ENCODE measurements at places on chromosomes 6 and 20. TPM values are rescaled to one million over a fixed set of nuclear protein-coding genes. Genes with fewer than 3 reads are reported as not detected.

DNA sequence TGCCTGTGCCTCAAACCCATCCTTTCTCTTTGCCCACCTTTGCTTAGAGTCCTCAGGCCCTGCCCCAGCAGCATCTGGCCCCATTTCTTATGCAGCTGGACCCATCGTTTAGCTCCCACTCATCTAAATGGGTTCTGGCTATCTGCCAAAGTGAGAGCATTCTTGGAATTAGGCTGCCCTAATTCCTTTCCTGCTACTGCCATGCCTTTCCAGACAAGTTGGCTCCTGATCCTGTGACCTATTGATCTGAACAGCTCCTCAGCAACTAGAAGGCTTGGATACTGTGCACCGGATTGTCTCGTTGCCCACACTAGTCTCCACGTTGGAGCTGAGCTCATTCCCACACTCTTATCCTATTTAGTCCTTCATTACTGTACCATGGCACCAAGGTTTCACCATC, 22.9 kb downstream of the DZANK1 start:
- H3K4me3 ChIP-seq: no peak overlapping the region
- no peaks in the 10 kb centered on the region for H3K27me3 ChIP-seq
- no peak overlapping the region for H3K27ac ChIP-seq
- H3K36me3 ChIP-seq: no peaks in the 10 kb centered on the region

Gene DEFB119
- total RNA-seq: not detected

Gene TRAPPC3L
- total RNA-seq: not detected

Gene VGLL2
- total RNA-seq: not detected

Gene HLA-DRA
- 0.89 TPM for total RNA-seq

DNA sequence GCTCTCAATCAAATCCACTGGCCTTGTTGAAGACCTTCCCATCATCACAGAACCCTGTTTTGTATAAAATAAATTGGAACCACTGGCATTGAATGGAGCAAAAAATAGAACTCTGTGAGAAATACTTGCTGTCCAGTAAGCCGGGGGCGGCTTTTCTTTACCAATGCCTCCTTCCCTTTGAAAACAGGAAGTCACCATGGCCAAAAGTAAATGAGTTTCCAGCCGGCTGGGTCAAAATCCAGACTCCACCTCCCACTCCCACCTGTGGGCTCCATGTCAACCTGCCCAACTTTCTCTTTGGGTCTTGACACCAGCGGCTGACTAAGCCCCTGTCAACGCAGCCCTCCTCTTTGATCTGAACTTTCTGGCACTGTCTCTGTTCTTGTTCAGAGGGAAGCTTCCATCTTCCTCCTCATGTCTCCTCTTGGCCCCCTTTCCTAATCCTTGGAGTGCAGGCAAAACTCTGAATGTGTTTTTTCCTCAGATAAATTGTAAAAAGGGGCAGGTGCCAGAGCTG, 95.2 kb downstream of the TFAP2C start:
- H3K36me3 ChIP-seq: no peaks in the 10 kb centered on the region
- no peaks in the 10 kb centered on the region for H3K27me3 ChIP-seq
- no peaks in the 10 kb centered on the region for H3K4me1 ChIP-seq
- no peak for DNase-seq
- H3K27ac ChIP-seq: no peak overlapping the region

- no peaks in the 10 kb centered on the region for H3K27me3 ChIP-seq
- DNase-seq: peak; percentile 59
- H3K4me1 ChIP-seq: peaks cover 10% of the 10 kb centered on the region
- H3K4me3 ChIP-seq: peak overlapping the region; percentile 76
Observed at GRCh38 chr20:62064770-62065673, 659 bp downstream of the TAF4 start.

- no peak overlapping the region for H3K4me3 ChIP-seq
- peaks cover 17% of the 10 kb centered on the region for H3K4me1 ChIP-seq
- H3K27me3 ChIP-seq: no peaks in the 10 kb centered on the region
- H3K36me3 ChIP-seq: peaks cover 28% of the 10 kb centered on the region
- no peak overlapping the region for H3K27ac ChIP-seq
Observed at GRCh38 chr6:147384737-147385710, 123.5 kb upstream of the SAMD5 start.

DNA sequence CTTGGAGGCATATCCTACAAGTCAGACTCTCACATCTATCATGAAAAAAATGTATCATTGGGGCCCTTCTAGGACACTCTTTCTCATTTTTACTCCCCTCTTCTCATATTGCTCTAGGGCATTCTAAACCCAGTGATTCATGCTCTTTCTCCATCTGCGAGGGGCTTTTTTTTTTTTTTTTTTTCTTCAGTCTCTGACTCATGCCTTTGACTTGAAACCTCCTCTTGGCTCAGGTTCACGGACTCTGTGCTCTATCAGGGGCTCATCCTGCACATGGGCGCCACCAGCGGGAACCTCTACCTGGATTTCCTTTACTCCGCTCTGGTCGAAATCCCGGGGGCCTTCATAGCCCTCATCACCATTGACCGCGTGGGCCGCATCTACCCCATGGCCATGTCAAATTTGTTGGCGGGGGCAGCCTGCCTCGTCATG, 17.8 kb downstream of the SLC22A1 start:
- no peaks in the 10 kb centered on the region for H3K36me3 ChIP-seq
- DNase-seq: peak; percentile 84
- peaks cover 16% of the 10 kb centered on the region for H3K4me1 ChIP-seq
- H3K27me3 ChIP-seq: no peaks in the 10 kb centered on the region
- H3K27ac ChIP-seq: no peak overlapping the region

GRCh38 chr6:38713812-38714211, 1.3 kb upstream of the DNAH8 start:
- no peak overlapping the region for H3K4me3 ChIP-seq
- H3K27ac ChIP-seq: no peak overlapping the region
- no peaks in the 10 kb centered on the region for H3K4me1 ChIP-seq
- DNase-seq: no peak
- peaks cover 18% of the 10 kb centered on the region for H3K27me3 ChIP-seq
- no peaks in the 10 kb centered on the region for H3K36me3 ChIP-seq

DNA sequence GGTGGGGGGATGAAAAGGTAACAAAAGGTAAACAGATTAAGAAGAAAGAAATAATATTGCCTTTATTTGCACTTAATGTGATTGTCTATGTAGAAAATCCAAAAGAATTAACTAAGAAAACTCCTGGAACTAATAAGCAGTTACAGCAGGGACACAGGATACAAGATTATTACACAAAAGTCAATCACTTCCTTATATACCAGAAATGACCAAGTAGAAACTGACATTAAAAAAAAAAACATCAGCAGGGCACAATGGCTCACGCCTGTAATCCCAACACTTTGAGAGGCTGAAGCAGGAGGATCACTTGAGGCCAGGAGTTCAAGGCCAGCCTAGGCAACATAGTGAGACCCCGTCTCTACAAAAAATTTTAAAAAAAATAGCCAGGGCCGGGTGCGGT, 123.2 kb upstream of the RIPOR2 start:
- DNase-seq: no peak
- H3K4me3 ChIP-seq: no peak overlapping the region
- no peak overlapping the region for H3K27ac ChIP-seq
- no peaks in the 10 kb centered on the region for H3K36me3 ChIP-seq

DNA sequence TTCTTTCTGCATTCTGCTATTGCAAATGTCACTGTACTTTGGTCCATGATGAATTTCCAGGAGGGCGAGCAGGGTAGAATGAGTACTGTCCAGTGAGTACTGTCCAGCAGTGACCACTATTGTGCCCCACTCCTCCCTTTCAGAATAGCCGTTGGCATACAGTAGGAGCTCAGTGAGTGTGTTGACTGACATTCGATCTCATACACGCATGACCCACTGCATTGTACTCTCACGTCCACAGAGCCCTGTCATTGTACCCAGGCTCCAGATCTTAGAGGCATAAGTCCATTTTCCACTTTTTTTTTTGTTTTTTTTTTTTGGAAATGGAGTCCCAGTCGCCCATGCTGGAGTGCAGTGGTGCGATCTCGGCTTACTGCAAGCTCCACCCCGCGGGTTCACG, 8.2 kb downstream of the DYNLRB1 start:
- H3K36me3 ChIP-seq: peaks cover 30% of the 10 kb centered on the region
- no peak overlapping the region for H3K4me3 ChIP-seq
- H3K4me1 ChIP-seq: peaks cover 42% of the 10 kb centered on the region
- H3K27me3 ChIP-seq: no peaks in the 10 kb centered on the region
- H3K27ac ChIP-seq: peak overlapping the region; percentile 77

- no peak overlapping the region for H3K4me3 ChIP-seq
- H3K36me3 ChIP-seq: no peaks in the 10 kb centered on the region
- peak; percentile 16 for DNase-seq
- no peak overlapping the region for H3K27ac ChIP-seq
Observed at GRCh38 chr6:13526727-13527670, 39.6 kb upstream of the GFOD1 start.

DNA sequence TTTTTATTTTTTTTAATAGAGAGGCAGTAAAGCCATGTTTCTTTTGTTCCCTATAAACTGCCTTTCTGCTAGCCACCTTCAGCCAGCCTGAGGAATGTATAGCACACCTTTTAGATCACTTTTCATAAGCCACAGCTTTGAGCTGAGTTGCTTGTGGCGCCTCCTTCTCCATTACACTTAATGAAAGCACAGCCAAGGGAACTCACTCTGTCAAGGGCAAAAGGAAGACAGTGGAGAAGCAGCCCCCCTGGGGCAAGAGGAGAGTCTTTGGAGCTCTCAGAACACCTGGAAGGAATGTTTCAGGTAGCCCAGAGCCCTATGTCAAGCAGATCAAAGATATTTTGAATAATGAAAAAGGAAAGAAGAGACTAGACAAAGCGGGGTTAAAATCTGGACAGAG, 235.1 kb downstream of the CLIC5 start:
- H3K4me1 ChIP-seq: no peaks in the 10 kb centered on the region
- no peaks in the 10 kb centered on the region for H3K36me3 ChIP-seq
- no peak for DNase-seq
- H3K27me3 ChIP-seq: no peaks in the 10 kb centered on the region
- no peak overlapping the region for H3K4me3 ChIP-seq

Gene DAAM2
- total RNA-seq: 5.1 TPM

Gene ZSWIM3
- 5.3 TPM for total RNA-seq

- H3K27ac ChIP-seq: peak overlapping the region; percentile 51
- peaks cover 58% of the 10 kb centered on the region for H3K4me1 ChIP-seq
- H3K36me3 ChIP-seq: no peaks in the 10 kb centered on the region
- H3K27me3 ChIP-seq: no peaks in the 10 kb centered on the region
- no peak for DNase-seq
Observed at GRCh38 chr20:19812056-19812455, 54.0 kb downstream of the RIN2 start.

- no peaks in the 10 kb centered on the region for H3K36me3 ChIP-seq
- H3K4me3 ChIP-seq: peak overlapping the region; percentile 99
- peaks cover 33% of the 10 kb centered on the region for H3K4me1 ChIP-seq
Observed at GRCh38 chr6:147207837-147208754, 3.9 kb downstream of the STXBP5 start.

Gene ZC2HC1B
- total RNA-seq: not detected

GRCh38 chr6:10381133-10381829, 33.6 kb downstream of the TFAP2A start:
- DNase-seq: no peak
- H3K4me1 ChIP-seq: no peaks in the 10 kb centered on the region
- peaks cover 56% of the 10 kb centered on the region for H3K27me3 ChIP-seq
- no peak overlapping the region for H3K27ac ChIP-seq
- no peak overlapping the region for H3K4me3 ChIP-seq

Gene PNLDC1
- total RNA-seq: not detected

DNA sequence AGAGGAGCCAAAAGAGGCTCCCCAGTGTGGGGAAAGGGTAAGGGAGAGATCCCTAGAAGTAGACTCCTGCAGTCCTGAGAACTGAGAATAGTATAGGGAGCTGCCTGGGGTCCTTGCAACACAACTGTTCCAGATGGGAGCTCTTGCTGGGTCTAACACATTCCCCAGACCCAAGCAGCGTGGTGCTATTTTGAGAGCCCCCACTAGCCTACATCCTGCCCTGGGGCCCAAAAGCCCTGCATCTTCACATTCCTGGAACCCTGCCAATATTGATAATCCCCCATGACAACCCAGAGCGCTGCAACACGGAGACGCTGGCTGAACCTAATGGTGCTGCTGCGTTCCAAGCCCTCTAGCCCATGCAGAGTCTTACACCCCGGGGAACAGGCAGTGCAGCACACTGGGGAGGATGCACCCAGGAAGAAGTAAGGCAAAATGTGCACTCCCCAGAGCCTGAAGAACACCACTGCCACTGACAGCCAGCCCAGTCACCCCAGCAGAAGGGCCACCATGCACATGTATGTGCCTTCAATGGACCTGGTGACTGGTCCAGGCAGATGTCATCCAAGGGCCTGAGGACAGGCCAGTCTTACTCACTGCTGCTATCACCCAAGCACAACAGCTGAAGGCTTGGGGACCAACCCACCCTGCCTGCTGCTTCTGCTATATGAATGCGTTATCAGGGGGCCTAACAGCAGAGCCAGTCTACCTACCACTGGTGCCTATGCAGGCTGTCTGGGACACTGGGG, 7.0 kb upstream of the RNF217 start:
- H3K27me3 ChIP-seq: no peaks in the 10 kb centered on the region
- H3K36me3 ChIP-seq: no peaks in the 10 kb centered on the region
- no peak for DNase-seq
- no peak overlapping the region for H3K4me3 ChIP-seq
- H3K4me1 ChIP-seq: no peaks in the 10 kb centered on the region

GRCh38 chr6:7628479-7628878, 38.5 kb downstream of the SNRNP48 start:
- H3K4me3 ChIP-seq: 0 out of 2 replicates have a peak overlapping the region, but pooled peaks have one; percentile 16
- peaks cover 18% of the 10 kb centered on the region for H3K4me1 ChIP-seq
- H3K36me3 ChIP-seq: no peaks in the 10 kb centered on the region
- H3K27ac ChIP-seq: peak overlapping the region; percentile 33

DNA sequence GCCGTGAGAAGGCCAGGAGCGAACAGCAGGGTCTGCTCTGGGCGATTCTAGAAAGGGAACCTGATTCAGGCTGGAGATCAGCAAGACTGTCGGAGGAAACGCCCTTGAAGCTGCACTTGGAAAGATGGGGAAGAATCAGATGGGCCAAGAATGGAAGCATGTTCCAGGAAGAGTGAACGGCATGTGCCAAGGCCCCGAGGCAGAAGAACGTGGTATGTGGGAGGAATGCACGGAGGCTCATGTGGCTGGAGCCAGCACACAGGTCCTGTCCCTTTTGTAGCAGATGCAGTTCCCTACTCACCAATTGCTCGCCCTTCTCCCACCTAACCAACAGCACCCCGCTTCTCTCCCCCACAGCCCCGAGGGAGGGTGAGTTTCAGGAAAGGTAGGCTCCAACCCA, 180.6 kb downstream of the TFAP2C start:
- no peak for DNase-seq
- H3K4me3 ChIP-seq: no peak overlapping the region
- no peaks in the 10 kb centered on the region for H3K27me3 ChIP-seq
- H3K4me1 ChIP-seq: no peaks in the 10 kb centered on the region

- no peak overlapping the region for H3K4me3 ChIP-seq
- no peaks in the 10 kb centered on the region for H3K27me3 ChIP-seq
- no peak overlapping the region for H3K27ac ChIP-seq
- H3K4me1 ChIP-seq: no peaks in the 10 kb centered on the region
Observed at GRCh38 chr6:167700199-167700598, 126.5 kb upstream of the AFDN start.

DNA sequence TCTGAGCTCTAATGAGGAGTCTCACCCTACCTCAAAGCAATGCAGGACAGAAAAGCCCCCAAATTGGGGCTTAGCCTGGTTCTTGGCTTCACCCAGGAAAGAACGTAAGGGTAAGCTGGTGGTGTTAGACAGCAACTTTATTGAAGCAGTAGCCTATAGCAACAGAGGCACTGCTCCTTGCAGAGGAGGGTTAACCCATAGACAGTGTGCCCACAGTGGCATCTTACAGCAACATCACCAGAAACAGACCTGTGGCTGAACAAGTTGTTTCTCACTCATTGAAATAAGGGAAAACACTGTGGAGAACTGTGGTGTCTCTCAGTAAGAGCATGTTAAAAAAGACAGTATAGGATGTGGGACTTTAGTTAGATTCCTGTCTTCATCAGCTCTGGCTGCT, 80.4 kb upstream of the SPTLC3 start:
- DNase-seq: peak; percentile 9
- no peak overlapping the region for H3K27ac ChIP-seq
- no peak overlapping the region for H3K4me3 ChIP-seq

Gene NRN1
- total RNA-seq: 78.5 TPM

Measured in GM23248 (cell line).